B cell (primary cell): ENCODE measurements at places on chromosomes 12 and 14. TPM values are rescaled to one million over a fixed set of nuclear protein-coding genes. Genes with fewer than 3 reads are reported as not detected.

- DNase-seq: no peak
Observed at GRCh38 chr14:58628406-58628805, 9.4 kb upstream of the DACT1 start.

DNA sequence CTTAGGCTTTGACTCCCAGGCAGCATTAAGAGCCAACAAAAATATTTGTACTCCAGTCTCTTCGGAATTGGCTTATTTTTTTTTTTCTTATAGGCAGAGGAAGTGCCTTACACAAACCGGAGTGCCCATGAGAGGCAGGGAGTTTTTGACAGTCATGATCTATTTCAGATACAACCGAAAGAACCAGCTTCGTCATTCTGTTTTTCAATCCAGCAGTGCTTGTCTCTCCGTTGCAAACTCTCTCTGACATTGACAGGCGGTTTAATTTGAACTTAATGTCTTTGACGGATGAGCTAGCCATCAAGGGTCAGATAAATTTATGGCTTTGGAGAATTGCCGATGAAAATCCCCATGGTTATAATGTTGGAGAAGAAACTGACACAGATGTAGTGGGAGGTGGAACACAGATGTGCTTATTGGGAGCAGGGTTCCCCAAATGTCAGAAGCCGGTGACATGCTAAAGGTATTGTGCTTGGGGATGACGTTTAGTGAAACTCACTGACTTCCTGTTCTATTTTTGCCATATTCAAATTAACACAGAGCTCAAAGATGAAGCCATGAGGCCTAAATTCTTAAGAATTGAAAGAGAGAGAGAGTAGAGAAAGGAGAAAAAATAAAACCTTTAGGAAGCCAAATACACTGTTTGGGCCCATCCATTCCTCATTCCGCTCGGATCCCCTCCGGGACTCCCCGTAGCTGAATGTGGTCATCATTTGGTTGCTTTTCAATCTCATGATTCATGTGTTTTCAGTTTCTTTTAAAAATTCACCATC is 59.7 kb downstream of the PLXNC1 start:
- DNase-seq: peak; percentile 89

DNA sequence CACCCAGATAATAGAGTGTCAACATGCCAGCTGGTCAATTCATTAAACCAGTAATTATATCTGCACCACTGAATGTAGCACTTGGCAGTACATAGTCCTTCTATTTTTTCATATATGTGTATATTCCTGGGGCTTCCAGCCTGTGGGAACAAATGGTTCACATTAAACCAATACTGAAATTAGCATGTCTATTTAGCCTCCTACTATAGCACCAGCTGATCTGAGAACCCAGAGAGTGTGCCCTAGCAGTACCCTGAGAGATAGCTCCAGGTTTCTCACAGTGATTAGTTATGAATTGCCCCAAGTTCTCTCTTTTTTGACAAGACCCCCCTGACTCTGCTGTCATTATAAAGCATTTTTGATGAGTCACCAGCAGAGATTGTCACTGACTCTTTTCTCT is 1097.3 kb upstream of the FLRT2 start:
- DNase-seq: no peak

- no peak for DNase-seq
Observed at GRCh38 chr12:91743704-91744321, 401.8 kb downstream of the BTG1 start.

DNA sequence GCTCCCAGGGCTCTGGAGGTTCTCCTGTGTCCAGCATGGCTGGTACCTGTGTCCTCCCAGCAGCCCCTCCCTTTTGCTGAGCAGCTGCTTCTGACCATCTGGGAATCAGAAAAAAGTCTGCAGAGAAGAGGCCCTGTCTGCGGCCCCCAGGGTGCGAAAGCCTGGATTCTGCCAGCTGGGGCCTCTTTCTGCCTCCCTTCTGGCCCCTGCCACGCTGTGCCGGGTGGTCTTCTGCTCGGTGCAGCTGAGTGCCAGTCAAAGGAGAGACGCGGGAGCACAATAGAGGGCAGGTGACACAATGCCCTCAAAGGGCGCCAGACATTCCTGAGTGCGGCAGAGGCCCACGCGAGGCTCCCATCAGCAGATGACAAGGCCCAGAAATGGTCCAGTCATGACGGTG is 12.6 kb downstream of the BTBD6 start:
- no peak for DNase-seq

The ZFHX2 gene
- total RNA-seq: 2.5 and 2.8 TPM in 2 replicates

GRCh38 chr14:60544659-60545058 is 35.7 kb downstream of the SIX6 start:
- DNase-seq: no peak

The GALNT6 gene
- 8.5 and 9.0 TPM in 2 replicates for total RNA-seq

- no peak for DNase-seq
Observed at GRCh38 chr14:33711811-33712216, 239.1 kb downstream of the EGLN3 start.

The ADAM20 gene
- 2.3 and 2.7 TPM in 2 replicates for total RNA-seq

DNA sequence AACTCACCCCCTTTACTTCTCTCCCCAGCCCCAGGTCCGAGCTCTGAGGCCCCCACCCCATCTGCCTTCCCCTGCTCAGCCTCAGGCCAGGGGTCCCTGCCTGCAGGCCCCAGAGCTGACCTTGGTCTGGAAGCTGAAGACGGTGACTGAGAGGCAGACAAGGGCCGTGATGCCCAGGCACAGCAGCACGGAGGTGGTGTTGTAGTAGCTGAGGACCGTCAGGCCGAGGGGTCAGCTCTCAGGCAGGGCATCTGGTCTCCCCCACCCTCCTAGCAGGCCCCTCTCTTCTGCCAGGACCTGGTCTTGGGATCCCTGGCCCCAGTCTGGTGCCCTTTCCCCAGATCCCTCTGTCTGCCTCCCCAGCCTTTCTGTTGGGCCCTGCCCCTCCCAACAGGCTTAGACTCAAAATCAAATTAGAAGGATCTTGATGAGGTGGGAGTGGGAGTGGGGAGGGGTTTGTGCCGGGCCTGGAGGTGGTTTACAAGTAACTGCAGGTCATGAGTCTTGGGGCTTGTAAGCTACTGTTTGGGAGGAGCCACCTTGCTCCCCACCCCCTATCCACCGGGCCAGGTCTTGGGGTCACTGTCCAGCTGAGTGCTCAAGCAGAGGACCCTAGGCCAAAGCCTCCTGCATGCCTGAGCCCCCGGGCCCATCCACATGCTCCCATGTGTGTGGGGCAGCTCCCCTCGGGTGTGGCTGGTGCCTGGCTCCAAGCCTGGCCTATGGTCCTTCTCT is 14.2 kb downstream of the FAIM2 start:
- DNase-seq: no peak

DNA sequence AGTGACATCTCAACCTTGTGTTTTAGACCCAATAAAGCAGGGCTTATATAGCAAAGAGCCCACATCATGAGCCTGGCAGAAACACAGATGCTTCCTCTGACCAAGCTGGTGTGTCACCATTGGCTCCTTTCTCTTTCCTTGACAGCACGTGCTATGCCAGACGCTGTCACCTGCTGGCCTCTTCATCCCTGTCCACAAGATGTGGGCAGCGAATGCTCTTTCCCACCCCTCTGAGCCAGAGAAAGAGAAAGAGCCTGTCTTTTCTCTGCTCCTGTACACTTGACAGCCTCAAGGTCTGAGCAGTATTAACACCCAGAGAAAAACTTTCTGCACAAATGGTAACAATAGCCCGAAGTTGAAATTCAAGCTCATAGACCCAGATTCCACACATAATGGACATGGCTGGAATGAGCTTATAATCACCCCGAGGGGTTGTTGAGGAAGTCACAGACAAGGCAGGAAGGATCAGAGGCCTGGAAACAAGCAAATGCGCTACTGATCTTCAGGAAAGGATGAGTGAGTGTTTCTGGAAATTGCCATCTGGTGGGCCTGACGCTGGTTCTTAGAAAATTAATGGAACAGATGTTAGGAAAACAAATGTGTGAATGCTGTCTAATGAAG is 8.9 kb downstream of the TGFB3 start:
- DNase-seq: no peak

DNA sequence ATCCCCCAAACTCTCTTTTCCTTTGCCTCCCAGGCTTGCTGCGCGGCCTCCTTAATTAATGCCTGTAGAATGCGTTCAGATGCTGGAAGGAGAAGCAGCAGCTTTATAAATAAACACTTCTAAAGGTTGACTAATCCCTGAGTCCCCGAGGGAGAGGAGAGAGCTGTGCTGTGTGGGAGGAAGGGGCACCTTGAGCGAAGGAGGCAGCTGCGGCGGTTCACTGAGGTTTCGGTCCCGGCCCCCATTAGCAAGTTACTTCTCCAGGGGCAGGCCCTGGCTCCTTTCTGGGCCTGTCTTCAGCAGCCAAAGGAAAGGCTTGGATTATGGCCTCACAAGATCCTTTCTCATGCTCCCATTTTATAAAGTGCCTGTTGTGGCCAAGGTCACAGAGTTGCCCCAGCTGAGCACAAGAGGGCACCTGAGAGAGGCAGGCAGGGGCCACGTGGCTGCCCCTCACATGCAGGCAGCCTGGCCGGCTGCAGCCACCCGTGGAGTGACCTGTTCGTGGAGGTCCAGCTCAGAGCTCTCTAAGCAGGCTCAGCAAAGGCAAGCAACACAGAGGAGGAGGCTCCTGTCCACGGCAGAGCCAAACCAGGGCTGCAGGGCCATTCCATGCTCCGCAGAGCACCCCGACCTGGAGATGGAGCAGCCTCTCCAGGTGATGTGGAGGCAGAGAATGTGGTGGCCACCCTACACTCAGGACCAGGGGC is 15.0 kb upstream of the CACNA2D4 start:
- no peak for DNase-seq

The AKAP5 gene
- total RNA-seq: 1.4 and 1.7 TPM in 2 replicates

DNA sequence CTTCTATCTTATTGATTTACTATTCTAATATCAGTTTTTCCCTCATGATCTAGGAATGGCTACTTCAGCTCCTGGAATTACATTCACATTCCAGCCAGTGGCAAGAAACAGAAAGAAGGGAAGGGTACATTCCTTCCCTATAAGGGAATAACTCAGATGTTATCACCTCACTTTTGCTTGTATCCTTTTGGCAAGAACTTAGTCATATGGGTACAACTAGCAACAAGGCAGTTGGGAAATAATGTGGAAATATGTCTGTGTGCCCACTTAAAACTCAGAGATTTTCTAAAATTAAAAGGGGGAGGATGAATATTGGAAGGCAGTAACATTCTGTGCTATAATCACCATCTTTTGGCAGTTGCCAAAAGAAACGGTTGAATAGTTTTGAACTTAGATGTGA is 85.6 kb downstream of the MSRB3 start:
- DNase-seq: no peak

The LPAR5 gene
- 59.6 and 60.4 TPM in 2 replicates for total RNA-seq

DNA sequence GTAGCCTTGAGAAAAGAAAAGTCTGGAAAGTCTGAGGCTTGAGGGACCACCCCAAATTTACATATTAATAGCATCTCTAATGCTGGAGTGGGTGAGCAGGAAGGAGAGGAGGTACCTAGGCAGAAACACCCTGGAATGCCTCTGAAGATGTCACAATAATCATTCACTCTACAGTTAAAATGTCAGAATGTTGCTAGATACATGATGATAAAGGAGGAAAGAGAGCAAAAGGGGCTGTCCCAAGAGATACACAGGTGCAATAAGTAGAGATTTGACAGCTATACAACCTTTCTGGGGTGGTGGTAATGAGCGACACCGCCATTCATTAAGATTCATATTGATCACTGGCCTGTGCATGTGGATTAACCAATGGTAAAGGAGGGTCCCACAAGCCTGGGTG is 540.5 kb upstream of the FBXO33 start:
- no peak for DNase-seq

- peak; percentile 99 for DNase-seq
Observed at GRCh38 chr12:82358200-82359114, at the start of the genes CCDC59 and METTL25. CCDC59 (minus strand) TSS chr12:82358387; CDS start chr12:82358376, 11 bp downstream. METTL25 (plus strand) TSS chr12:82358529; CDS start chr12:82358566, 37 bp downstream.

DNA sequence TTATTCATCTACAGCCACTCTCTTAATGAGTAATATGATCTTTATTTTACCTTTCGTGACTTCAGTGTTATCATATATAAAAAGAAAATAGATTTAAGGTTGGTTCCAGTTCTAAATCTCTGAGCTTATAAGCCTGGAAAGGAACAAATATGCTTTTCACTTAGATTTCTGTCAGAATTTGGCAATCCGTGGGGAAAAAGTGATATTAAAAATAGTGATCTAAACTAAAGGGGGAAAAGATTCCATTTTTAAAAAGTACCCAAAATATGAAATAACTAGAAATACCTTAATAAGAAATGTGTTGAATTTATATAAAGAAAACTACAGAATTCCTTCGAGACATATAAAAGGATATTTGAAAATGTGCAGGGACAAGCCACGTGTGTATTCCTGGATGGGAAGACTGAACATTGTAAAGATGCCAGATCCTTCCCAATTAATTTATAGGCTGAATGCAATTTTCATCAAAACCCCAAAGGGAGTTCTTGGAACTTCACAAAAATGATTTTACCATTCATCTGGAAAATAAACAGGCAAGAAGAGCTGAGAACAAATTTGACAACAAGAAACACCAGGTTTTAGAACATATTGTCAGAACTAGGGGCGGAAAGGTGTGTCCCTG is 142.5 kb downstream of the EFCAB11 start:
- no peak for DNase-seq

- no peak for DNase-seq
Observed at GRCh38 chr12:116603546-116604177, 44.5 kb downstream of the MAP1LC3B2 start.

DNA sequence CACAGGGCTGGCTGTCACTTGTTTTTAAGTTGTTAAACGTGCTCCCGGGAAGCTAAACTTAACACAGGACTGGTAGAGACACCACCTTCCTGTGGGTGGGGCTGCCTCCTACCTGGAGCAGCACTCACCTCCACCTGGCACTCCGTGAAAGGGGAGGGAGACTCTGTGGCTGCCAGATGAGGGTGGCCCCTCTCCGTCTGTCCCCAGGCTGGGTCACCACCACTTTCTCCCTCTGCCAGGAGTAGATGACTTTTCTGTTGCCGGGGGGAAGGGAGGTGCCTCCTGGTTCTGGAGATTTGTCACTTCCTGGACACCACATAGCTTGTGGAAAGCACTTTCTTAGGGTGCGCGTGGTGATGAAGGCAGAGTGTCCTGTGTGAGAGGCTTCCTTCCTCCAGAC is 81.3 kb downstream of the WDR20 start:
- no peak for DNase-seq

The SSPN gene
- 16.8 and 19.6 TPM in 2 replicates for total RNA-seq

DNA sequence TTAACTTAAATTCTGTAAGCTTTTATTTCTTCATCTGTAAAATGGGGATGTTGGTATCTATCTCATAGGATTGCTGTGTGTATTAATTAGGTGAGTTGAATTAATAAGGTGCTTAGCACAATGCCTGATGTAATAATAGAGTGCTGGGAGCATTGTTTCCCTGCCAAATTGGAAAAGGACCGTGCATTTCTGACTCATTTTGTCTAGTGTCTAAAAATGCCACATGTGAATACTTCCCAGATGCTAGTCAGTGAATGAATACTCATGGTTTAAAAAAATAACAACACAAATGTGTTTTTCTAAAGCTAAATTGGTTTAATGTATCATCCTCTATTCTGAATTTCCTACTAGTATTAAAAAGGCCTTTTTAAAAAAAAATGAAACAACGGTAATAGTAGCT is 45.4 kb upstream of the NEDD1 start:
- DNase-seq: no peak

The PIANP gene
- total RNA-seq: 0.51 and 0.54 TPM in 2 replicates

- no peak for DNase-seq
Observed at GRCh38 chr12:13147688-13148484, 44.4 kb upstream of the GSG1 start.

The CCDC198 gene
- total RNA-seq: not detected in 2 replicates

The WNT1 gene
- total RNA-seq: 0.34 TPM in 1 of 2 replicates, not detected in the other
